OCI-M1 (cell line): ENCODE measurements at places on chromosomes 5 and 9.

- DNase-seq = no peak
Observed at GRCh38 chr5:74028976-74029375, 403.0 kb downstream of the ARHGEF28 start.

DNA sequence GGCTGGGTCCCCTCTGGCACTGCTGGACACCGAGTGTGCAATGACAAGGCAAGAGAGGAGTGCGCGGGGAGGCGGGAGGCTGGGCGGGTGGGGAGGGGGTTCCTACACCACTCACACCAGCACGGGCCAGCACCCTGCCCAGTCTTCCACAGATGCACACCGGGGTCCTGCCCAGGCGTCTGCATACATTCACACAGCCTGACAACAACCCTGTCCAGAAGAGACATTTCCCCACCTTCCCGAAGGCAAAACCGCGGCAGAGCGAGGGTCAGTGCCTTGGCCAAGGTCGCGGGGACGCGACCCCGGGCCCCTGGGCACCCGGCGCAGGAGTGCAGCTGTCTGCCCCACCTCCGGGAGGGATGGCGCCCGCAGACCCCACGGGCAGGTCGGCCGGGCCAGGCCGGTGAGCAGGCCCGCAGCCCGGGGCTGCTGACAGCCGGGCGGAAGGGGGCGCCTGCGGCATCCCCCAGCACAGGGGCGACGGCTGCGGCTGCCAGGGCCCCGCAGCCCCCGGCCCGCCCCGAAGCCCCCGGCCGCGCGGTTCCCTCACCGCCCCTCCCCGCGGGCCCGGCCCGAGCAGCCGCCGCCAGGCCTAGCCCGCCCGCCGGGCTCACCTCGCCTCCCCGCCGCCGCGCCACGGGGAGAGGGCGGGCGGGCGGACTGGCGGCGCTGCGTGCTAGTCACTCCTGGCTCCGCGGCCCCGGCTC, 496 bp downstream of the MAPK9 start:
- DNase-seq = peak; percentile 56

DNA sequence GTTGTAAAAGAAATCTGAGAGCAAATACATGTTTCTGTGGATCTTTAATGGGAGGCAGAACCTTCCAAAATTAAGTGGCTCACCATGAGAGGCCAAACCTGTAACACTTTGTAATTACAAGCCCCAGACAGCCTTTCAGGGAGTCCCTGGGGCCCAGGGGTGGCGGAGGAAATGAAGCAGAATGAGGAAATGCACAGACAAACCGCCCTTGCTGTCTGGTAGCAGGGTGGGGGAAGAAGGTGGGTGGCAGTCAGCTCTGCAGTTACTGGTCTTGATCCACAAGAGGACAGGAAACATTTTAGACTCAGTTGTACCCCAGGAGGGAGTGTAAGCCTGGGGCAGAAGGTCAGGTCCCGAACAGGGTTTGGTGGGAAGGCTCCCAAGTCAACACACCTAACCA, 6.5 kb downstream of the ARL14EPL start:
- no peak for DNase-seq

DNA sequence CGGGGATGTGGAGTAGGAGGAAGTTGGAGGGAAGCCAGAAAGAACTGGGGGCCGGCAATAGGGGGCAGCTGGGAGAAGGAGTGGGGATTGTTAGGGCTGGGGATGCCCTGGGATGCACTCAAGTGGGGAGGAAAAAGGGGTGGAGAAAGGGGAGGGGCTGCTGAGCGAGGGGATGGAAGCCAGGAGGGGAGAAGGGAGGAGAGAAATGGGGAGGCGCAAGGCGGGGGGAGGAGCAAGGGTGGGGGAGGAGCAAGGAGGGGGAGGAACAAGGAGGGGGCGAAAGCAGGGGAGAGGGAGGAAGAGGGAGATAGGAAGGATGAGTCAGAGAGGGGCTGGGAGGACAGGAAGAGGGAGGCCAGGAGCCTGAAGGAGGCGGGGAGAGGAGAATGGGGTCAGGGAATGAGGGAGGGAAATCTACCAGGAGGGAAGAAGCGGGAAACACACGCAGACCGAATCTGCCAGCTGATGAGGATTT, 1.6 kb downstream of the IRX4 start:
- DNase-seq = no peak

DNA sequence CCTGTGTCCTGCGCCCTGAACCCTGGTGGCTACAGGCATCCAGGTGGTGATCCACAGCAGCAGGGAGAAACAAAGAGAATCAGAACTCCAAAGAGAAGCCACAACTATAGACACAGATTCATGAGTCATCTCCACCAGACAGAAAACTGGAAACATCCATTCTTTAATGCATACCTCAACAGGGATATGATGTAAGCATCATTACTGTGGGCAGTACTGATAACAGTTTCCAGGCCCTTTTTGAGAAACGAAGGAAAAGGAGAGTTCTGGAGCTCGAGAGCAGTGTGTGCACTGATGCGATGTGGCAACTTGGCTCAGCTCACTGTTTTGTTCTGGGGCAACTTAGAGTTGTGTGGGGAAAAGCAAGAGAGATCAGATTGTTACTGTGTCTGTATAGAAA, 215.6 kb upstream of the ADAMTS16 start:
- DNase-seq = no peak
